AG04449 (cell line): ENCODE measurements at places on chromosomes 4 and X.

DNA sequence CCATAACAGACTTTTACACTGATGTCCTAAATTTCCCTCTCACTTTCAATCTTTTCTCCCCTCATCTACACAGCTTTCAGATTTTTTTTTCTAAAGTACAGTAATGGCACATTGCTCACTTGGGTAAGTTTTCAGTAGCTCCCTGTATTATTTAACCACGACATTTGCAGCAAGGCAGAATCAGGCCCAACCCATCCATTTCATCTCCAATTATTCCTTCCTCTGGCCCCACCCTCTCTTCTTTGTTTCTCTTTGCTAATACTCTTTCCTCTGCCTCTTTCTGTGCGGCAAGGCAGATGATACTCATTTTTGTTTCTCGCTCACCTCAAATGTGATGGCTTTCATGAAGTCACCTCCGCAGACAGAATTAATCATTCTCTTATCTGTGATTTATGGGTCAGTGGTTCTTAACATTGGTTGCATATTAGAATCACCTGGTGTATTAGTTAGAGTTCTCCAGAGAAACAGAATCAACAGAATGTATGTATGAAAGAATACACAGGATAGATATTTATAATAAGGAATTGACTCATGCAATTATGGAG, 43.4 kb upstream of the GATB start:
- no peak for DNase-seq

DNA sequence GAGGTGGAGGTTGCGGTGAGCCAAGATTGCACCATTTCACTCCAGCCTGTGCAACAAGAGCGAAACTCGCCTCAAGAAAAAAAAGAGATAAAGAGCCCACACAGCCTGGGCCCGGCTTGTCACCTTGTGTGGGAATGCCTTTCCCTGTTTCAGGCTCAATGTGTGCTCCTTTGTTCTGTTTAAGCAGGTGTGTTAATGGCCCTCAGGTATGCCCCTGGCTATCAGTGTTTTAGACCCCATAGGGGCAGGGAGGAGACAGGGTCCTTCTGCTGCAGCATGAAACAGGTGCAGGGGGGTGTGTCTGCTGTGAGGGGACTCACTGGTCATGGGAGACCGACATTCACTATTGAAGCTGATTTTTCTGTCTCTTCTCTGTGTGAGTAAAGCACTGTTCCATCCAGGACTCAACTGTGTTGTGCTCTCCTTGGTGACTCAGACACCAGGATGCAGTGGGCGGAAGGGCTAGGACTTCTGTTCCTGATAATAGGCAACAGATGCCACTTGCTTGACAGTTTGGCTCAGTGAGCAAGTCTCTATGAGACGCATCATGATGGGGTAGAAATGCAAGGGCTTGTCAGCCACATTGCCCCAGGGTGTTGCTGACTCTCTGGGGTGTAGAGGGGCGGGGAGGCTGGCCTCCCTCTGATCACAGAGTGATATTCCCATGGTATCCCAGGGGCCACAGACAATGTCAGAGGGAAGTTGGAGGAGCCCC, 15.6 kb upstream of the LAP3 start:
- DNase-seq: no peak

DNA sequence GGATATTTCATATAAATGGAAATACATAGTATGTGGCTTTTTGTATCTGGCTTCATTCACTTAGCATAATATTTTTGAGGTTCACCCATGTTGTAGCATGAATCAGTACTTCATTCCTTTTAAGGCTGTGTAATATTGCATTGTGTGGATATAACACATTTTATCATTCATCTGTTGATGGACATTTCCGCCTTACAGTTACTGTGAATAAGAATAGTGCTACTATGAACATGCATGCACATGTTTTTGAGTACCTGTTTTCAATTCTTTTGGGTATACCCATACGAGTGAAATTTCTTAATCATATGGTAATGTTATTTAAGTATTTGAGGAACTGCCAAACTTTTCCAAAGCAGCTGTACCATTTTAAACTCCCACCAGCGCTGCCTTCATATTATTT, 539.6 kb upstream of the DIPK2B start:
- DNase-seq: no peak

DNA sequence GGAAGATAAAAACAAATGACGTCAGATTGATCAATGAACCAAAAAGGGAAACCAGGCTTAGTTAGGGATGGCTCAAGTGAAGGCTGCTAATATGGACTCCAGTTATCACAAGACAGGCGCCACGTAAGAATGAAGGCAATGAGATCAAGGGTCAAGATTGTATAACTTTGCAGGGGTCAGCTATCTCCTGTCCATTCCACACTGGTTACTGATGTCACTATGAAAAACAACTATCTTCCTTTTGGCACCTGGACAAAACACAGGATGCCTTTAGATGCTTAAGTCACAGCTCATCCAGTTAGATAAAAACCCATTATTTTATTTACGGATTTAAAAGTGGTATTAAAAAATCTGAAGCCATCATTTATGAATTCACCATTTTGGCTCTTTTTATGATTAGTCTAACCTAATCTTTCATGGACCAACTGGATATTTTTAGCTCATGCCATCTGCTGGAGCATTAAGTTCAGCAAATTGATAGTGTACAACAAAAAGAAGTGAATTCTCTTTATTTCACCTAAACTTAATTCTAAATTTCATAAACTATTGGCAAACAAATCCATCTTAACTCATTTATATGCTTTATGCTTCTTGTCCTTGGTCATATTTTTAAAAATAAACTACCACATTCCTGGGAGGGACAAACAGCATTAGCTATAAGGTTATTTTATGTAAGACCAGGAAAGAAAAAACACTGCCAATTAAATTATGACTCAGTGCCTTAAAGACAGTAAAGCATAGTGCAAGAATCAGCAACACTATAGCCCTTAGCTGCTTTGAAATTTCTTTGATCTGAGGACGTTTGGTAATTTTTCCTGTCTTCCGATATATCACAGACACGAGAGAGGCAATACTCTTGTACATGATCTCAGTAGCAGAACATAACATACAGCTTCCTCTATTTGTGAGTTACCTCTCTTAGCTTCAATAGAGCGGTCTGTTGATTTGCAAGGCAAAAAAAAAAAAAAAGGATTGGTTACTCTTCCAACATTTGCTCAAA, 27.0 kb downstream of the DHX15 start:
- no peak for DNase-seq

DNA sequence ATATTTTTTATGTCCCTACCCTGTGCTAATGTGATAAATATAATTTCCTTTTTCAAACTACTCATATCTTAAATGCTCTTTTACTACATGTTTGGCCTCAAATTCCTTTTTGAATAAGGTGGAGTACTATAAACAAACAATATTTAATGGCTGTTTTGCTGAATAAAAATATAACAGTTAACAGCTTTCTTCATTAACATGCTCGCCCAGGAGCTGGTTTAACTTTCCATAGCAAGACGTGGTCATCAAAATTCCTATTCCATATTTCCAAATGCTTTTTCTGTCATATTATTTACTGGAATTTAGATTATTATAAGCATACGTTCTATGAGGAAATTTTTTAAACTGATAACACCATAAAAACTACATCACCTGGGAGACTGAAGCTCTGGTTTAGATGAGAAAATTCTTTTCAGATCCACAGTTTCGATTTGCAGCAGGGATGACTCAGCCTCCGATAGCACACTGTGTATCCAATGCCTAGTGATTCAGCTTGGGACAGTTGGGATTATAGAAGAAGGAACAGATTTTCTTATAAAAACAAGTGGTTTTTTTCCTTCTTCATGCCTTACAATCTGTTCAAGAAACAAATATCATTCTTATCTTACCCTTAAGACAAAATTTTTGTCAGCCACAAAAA, 129.1 kb downstream of the FBXO8 start:
- peak; percentile 7 for DNase-seq

DNA sequence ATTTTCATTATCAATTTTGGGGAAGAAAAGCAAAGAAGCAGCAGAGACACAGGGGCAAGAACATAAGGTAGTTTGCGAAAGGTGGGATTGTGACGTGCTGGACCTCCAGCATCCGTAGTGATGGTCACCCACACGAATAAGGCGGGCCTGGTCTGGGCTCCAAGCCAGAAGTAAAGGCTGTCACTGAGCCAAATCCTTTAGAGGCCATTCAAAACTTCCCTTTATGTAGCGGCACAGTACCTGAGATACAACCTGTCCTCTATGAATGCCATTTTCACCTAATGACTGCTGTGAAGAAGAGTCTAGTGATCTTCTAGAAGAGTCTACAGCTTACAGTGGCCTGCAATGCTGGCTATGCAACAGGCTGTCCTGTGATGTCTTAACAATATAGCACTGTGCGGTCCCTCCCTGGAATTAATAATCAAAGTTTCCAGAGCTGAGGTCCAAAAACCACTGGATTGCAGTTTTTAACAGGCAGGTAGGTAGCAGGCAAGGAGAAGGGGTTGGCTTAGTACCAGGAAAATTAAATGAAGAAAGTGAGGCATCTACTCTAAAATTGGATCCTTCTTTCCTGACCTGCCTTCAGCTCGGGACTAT, 56.2 kb downstream of the TRIML1 start:
- no peak for DNase-seq
